ENCODE measurements at places on chromosomes 2 and 18.

DNA sequence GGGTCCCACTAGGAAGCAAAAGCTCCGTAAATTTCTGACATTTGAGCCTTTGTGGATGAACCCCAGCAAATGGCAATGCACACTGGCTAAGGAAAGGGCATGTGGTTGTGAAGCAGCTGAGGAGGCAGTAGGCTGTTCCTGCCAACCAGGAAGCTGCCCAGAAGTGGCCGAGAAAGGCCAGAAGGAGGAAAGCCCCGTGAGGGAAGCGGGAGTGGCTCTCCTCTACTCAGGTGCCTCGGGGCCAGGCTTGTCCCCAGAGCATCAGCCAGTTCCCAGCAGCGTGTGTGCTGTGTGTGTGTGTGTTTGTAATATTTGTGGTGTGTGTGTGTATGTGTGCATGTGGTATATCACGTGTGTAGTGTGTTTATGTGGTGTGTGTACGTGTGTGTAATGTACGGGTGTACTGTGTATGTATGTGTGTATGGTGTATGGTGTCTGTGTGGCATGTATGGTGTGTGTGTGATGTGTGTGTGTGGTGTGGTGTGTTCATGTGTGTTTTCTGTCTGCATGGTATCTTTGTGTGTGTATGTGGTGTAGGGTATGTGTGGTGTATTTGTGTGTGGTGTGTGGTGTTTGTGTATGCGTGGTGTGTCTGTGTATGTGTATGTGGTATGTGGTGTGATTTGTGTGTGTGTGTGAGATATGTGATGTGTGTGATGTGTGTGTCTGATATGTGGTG lies 90.6 kb downstream of the APOB start:
- no peak for DNase-seq

DNA sequence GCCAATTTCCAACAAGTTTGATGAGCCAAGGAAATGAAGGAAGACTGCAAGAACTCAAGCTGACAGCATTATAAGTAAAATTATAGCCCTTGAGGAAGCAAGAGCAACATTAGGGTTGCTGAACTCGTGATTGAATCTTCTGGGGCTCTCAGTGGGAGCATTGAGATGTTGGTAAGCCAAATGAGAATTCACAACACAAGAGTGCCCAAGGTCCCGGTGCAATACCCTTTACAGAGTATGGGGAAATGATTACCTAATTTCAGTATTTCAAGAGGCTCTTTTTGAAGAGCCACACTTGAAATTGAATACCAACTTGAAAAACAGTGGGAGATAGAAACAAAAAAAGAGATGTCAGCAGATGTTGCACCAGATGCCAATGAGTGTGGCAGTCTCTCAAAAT lies 554.5 kb downstream of the STK39 start:
- DNase-seq: no peak

- DNase-seq: no peak
Observed at GRCh38 chr2:115999039-115999438, 1556.6 kb downstream of the DPP10 start.

DNA sequence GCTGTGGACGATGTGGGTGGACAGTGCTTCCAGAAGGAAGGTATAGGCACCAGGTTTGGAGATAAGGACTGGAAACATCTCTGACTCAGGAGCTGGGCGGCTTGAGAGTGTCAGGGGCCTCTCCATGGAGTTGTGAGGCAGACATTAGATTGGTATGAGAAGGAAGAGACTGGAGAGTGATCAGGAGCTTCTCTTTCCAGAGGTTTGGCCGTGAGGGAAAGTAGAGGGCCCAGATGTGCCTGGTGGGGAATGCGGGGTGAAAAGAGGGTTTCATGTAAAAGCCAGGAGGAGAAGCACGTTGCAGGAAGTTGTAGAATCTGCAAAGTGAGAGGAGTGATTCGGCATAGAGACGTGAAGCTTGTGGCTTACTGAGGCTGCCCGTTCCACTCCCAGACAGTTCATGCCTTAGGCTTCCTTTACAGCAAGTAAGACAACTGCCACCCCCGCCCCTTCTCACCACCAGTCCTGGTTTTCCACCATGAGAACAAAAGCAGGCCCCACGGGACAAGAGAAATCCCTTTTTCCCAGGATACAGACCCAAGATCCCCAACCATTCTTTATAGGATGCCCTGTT lies 166.3 kb upstream of the HDAC4 start:
- DNase-seq: no peak

- no peak for DNase-seq
Observed at GRCh38 chr2:240507060-240507777, 50.6 kb downstream of the ANKMY1 start.

DNA sequence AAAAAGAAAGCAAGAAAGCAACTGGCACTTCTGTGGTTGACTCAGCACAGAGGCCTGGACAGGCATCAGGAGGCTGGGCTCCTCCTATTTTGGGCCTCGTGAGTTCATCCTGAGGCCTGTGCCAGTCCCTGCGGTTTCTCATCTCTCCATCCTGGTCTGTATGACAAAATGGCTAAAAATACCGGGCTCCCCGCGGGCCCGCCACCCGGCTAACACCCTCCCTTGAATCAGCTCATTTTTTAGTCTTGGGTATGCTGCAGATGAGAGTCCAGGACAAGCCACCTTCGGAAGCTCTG lies 62.3 kb upstream of the YWHAQ start:
- DNase-seq: peak; percentile 27

- DNase-seq: no peak
Observed at GRCh38 chr18:8423051-8423557, 186.1 kb upstream of the RAB12 start.

DNA sequence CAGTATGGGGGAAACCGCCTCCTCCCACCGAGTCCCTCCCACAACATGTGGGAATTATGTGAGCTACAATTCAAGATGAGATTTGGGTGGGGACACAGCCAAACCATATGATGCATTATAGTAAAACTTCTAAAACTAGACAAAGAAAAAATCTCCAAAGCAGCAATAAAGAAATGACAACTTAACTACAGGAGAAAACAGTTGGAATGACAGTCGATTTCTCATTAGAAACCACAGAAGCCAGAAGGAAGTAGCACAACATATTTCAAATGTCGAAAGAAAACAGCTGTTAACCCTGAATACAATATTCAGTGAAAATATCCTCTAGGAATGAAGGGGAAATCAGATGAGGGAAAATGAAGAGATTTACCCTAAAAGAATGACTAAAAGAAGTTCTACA lies 53.5 kb upstream of the TCF4 start:
- no peak for DNase-seq

GRCh38 chr18:55998071-55998522 lies 410.1 kb upstream of the TCF4 start:
- peak; percentile 17 for DNase-seq

DNA sequence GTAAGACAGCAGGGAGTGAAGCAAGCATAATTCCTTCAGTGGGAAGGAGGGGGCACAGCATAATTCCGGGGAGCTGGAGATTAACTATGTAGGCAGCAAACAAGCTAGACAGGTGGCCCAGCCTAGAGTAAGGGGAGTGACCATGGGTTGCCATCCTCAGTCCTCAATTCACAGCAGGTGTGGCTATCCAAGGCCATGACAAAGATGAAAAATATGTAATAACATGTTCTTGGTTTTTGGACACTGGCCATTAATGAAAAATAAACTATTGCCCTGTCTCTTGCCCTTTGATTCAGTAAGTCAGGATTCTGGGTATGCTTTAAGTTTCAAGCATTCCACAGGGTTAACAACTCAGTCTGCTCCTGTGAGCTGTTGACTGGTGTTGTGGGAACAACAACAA lies 65.0 kb downstream of the CYP1B1 start:
- no peak for DNase-seq

DNA sequence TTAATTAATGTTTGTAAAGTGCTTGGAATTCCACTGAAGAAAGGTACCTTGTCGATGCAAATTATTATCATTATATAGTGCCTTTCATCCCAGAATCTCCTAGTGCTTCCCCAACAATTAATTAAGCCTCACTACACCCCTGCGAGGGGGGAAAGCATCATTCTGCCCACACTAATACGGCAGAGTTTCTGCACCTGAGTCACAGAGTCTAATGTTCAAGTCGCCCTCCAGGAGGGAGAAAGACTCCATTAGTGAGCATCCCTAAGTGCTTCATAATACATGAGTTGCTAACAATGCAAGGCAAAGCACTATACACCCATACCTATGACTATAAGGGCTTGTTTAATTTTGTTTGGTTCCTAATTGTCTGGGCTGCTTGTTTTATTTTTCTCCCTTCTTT lies 25.4 kb upstream of the NRP2 start:
- DNase-seq: no peak

GRCh38 chr2:220775856-220776488 lies 796.1 kb downstream of the EPHA4 start:
- peak; percentile 37 for DNase-seq

DNA sequence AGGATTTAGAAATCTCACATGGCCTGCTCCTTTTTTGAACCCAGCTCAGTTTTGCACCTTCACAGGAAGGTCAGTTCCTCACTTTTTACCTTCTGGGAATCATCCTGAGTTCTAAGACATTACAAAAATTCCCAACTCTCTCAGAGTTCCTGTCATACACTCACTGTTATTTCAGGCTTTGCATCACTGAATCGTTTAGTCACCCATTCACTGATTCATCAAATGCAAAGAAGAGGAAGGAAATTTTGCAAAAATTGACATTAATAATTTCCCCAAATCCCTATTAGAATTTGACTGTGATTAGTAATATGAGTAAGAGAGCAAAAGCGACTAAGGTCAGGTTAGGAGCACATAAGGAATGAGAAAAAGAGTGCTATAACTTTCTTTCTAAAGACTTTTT lies 197.5 kb downstream of the PDE1A start:
- DNase-seq: peak; percentile 60

DNA sequence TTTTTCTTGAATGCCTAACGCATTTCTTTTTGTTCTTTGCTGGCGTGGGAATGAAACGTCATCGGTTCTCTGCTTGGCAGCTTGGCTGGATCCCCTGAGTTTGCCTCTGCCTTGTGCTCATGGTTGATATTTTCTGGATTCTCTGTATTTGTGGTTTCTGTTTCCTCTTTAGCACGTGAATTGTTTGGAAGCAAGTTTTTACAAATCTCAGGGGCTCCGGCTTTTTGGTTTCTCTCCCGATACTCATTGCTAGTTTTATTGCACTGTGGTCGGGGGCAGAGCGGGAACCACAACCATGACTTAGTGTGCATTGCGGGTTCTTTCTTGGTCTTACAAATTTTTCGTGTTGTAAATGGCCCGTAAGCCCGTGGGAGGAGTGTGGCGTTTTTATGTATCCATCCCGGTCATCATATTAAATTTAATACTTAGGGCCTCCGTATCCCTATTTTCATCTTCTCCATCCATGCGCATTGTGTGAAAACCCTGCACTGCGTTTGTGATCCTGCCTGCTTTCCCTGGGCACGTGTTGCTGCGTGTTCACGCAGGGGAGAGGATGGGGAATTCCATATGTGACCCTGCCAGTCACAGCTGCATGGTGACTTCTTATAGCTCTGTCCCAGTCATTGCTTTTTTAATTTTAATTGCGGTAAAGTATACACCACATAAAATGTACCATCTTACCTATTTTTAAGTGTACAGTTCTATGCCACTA lies 9.4 kb downstream of the RAMP1 start:
- no peak for DNase-seq

- no peak for DNase-seq
Observed at GRCh38 chr18:73852789-73853549, 294.7 kb downstream of the FBXO15 start.

GRCh38 chr2:240925568-240926515 lies 19.7 kb downstream of the CROCC2 start:
- DNase-seq: no peak

Data from HCEC 1CT (cell line).